ENCODE measurements at places on chromosomes 6 and 20. TPM values are rescaled to one million over a fixed set of nuclear protein-coding genes. Genes with fewer than 3 reads are reported as not detected.

DNA sequence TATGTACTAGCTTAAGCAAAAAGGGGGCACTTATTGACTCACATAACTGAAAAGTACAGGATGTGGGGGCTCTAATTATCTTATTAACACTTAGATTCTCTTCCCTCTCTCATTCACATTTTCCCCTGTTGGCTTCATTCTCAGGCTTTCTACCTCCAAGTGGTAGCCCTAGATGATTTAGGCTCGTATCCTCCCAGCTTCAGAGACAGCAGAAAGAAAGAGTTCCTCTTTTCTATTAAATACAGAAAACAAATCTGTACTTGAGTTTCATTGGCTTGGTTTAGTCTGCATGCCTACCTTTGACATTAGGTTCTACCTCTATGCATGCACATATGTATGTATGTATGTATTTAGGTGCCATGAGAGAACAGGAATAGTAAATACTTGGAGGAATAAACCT lies 15.5 kb upstream of the E2F3 start:
- H3K4me1 ChIP-seq: no peaks in the 10 kb centered on the region
- no peak overlapping the region for H3K4me3 ChIP-seq
- no peak overlapping the region for H3K27ac ChIP-seq

DNA sequence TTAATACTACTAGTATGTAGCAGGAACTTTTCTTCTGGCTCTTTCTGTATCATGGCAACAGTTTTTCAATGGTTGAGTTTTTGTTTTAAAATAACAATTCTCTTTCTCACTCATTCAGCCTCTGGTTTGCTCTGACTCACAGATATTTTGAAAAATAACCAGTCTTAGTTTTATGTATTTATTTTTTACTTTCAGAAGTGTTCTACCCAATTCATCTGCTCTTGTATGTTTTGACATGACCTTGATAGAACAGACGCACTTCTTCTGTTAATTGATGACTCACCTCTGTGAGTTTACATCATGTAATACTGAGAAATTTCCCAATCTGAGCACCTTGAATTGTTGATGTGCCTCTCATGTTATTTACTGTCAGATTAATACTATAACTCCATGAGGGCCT lies 178.9 kb downstream of the SASH1 start:
- peaks cover 15% of the 10 kb centered on the region for H3K4me1 ChIP-seq
- H3K27me3 ChIP-seq: no peaks in the 10 kb centered on the region
- H3K36me3 ChIP-seq: no peaks in the 10 kb centered on the region
- no peak for DNase-seq
- no peak overlapping the region for H3K4me3 ChIP-seq
- H3K27ac ChIP-seq: no peak overlapping the region

Gene LHFPL5
- not detected for total RNA-seq

Gene C6orf52
- total RNA-seq: 1.6 TPM
